ENCODE measurements at places on chromosomes 7 and 10. TPM values are rescaled to one million over a fixed set of nuclear protein-coding genes. Genes with fewer than 3 reads are reported as not detected.

GRCh38 chr10:14382022-14382421 lies 51.3 kb upstream of the FRMD4A start:
- H3K4me1 ChIP-seq = no peaks in the 10 kb centered on the region
- no peaks in the 10 kb centered on the region for H3K27me3 ChIP-seq
- no peak overlapping the region for H3K4me3 ChIP-seq
- H3K27ac ChIP-seq = no peak overlapping the region
- no peak for DNase-seq

- H3K4me3 ChIP-seq = no peak overlapping the region
- H3K27me3 ChIP-seq = no peaks in the 10 kb centered on the region
- no peak for DNase-seq
- H3K4me1 ChIP-seq = peaks cover 6% of the 10 kb centered on the region
- no peak overlapping the region for H3K27ac ChIP-seq
Observed at GRCh38 chr10:72234560-72235095, 18.6 kb upstream of the ASCC1 start.

DNA sequence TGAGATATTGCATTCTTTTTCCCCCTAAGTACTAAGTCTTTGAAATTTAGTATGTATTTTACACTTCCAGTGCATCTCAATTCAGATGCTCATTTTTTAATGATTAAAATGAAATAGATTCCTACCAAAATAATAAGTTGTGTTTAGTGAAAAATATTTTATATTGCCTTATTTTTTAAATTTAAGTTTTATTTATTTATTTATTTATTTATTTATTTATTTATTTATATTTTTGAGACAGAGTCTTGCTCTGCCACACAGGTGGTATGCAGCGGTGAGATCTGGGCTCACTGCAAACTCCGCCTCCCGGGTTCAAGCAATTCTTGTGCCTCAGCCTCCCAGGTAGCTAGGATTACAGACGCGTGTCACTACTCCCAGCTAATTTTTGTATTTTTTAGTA lies 95.5 kb downstream of the RPS24 start:
- no peak for DNase-seq
- no peak overlapping the region for H3K27ac ChIP-seq
- H3K4me3 ChIP-seq = no peak overlapping the region
- H3K36me3 ChIP-seq = no peaks in the 10 kb centered on the region

DNA sequence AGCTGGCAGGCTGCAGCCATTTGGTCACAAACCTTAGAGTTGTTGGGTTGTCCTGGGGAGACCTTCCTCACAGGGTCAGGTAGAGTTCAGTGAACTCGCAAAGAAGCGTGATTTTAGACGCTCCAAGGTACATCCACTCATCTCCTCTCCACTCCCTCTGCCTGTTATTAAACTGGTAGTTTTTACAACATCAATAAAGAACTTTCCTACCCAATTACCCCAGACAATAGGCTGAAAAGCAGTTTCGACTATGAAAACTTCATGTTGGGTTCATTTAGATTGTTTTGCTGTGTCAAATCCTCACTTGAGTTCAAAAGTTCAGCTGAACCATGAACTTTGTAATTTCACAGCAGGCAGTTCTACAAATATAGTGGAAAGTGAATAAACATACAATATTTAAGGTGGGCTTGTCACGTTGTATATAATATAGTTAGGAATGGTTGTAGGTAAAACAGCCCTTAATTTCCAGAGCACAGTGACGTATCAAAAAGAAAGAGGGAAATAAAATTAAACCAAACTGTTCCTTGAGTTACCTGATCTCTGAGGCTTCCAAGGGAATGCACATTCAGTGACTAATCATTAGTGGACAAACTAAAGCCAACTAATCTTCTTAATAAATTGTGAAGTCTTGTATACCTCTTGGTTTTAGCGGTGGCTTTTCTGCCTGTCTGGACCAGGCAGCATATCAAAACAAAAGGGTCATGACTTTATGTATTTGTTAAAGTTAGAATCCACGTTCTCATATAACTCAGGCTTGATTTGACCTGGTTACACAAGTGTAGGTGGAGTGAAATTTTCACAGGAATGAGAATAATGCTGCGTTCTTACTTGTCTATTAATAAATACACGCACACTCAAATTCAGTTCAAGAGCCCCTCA lies 100.5 kb downstream of the CYP26A1 start:
- H3K36me3 ChIP-seq = no peaks in the 10 kb centered on the region
- peaks cover 31% of the 10 kb centered on the region for H3K4me1 ChIP-seq
- no peaks in the 10 kb centered on the region for H3K27me3 ChIP-seq
- peak overlapping the region; percentile 73 for H3K27ac ChIP-seq

DNA sequence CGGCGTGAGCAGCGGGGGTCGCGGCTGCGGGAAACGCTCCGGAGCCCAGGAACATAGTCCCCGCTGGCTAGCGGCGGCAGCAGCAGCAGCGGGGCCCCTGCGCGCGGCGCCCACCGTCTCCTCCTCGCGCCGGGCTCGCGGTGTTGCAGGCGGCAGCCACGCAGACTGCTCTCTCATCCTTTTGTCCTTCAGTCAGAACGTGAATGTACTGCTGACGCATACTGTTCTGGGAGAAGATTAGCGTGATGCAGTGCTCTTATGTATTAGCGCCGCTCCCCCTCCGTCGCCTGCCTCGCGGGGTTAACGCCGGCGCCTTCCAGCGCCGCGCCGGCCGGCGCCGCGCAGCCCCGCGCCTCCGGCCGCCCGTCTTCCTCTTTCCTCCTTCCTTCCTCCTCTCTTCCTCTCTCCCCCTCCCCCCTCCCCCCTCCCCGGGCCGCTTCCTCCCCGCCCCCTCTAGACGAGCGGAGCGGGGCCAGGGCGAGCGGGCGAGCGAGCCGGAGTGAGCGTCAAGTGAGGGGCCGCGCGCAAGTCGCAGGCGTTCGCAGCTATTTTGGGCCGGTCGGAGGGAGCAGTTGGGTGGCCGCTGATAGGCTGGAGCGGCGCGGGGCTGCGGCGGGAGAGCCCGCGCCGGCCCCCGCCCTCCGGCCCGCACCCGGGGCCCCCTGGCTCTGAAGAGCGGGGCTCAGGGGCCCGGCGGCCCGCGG lies 816 bp upstream of the LRRC4 start:
- peaks cover 2% of the 10 kb centered on the region for H3K36me3 ChIP-seq
- no peak overlapping the region for H3K27ac ChIP-seq
- H3K4me3 ChIP-seq = no peak overlapping the region

GRCh38 chr7:19772841-19773760 lies at the start of gene TMEM196:
Gene TMEM196 (minus strand): TSS chr7:19773617. CDS start chr7:19772696, 921 bp downstream.
- DNase-seq = no peak
- no peaks in the 10 kb centered on the region for H3K36me3 ChIP-seq
- H3K27ac ChIP-seq = no peak within 1 kb of the TSS
- no peak within 1 kb of the TSS for H3K4me3 ChIP-seq
- H3K4me1 ChIP-seq = no peaks in the 10 kb centered on the region

DNA sequence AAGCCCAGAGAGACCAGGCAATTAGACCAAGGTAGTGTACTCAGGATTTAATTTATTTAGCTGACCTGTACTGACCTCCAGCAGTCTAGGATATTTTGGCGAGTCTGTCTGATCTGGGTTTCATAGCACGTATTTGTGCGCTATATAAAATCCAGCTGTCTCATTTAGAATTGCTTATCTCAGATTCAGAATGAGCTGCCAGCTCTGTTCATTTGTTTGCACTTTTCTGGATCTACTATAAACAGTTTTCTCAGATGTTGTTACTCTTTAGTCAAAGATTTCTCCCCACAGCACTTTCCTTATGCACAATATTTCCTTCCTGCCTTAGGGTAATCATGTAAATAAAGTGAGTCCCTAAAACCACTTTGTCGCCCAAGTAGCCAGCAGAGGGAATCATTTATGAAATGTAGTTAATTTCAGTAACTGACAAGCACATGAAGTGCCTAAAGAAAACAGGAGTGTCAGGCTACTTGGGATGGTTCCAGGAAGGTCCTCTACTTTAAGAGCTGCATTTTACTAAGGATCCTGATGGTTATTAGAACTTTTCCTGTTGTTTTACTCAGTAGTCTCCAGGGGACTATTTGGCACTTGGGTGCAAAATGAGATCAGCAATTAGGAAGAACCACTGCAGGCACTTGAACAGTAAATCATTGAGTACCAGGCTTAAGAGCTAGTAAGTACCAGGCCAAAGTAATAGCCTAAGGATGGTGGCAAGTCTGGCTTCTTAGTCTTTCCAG lies 226.4 kb downstream of the TWIST1 start:
- no peaks in the 10 kb centered on the region for H3K4me1 ChIP-seq
- no peak overlapping the region for H3K4me3 ChIP-seq
- H3K27ac ChIP-seq = no peak overlapping the region
- DNase-seq = no peak

- no peaks in the 10 kb centered on the region for H3K36me3 ChIP-seq
- H3K27ac ChIP-seq = no peak overlapping the region
- no peak overlapping the region for H3K4me3 ChIP-seq
- H3K4me1 ChIP-seq = peaks cover 2% of the 10 kb centered on the region
- H3K27me3 ChIP-seq = no peaks in the 10 kb centered on the region
Observed at GRCh38 chr7:115005251-115005650, 83.4 kb downstream of the MDFIC start.

- no peak overlapping the region for H3K27ac ChIP-seq
- H3K4me3 ChIP-seq = no peak overlapping the region
- H3K4me1 ChIP-seq = no peaks in the 10 kb centered on the region
- H3K36me3 ChIP-seq = no peaks in the 10 kb centered on the region
Observed at GRCh38 chr7:27094304-27095049, 1.3 kb downstream of the HOXA1 start.

FXYD4 gene
- not detected for total RNA-seq

DNA sequence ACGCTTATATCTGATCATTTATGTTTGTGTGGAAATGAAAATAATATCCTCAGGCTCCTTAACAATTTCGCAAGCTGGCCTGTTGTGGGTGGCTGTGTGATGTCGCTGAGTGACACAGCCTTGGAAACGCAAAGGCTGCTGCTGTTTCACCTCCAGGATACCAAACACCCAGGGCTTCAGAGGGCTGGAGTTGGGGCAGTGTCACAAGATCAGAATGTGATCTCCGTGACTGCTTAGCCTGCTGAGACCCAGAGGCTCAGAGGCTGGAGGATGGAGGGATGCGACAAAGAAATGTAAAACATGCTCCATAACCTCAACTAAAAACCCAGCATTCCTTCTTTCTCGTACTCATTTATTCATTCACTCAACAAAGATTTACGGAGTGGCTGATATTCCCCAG lies 37.2 kb upstream of the BMPER start:
- no peak overlapping the region for H3K4me3 ChIP-seq
- no peaks in the 10 kb centered on the region for H3K4me1 ChIP-seq
- no peak overlapping the region for H3K27ac ChIP-seq

- H3K27me3 ChIP-seq = no peaks in the 10 kb centered on the region
- no peak for DNase-seq
- peaks cover 74% of the 10 kb centered on the region for H3K4me1 ChIP-seq
- no peaks in the 10 kb centered on the region for H3K36me3 ChIP-seq
- no peak overlapping the region for H3K4me3 ChIP-seq
- peak overlapping the region; percentile 86 for H3K27ac ChIP-seq
Observed at GRCh38 chr7:134907639-134908038, 78.7 kb upstream of the AGBL3 start.

VAX1 gene
- not detected for total RNA-seq

- DNase-seq = no peak
- H3K36me3 ChIP-seq = no peaks in the 10 kb centered on the region
- H3K27me3 ChIP-seq = no peaks in the 10 kb centered on the region
- H3K27ac ChIP-seq = no peak overlapping the region
- no peak overlapping the region for H3K4me3 ChIP-seq
Observed at GRCh38 chr10:44297963-44298362, 86.9 kb downstream of the CXCL12 start.

DNA sequence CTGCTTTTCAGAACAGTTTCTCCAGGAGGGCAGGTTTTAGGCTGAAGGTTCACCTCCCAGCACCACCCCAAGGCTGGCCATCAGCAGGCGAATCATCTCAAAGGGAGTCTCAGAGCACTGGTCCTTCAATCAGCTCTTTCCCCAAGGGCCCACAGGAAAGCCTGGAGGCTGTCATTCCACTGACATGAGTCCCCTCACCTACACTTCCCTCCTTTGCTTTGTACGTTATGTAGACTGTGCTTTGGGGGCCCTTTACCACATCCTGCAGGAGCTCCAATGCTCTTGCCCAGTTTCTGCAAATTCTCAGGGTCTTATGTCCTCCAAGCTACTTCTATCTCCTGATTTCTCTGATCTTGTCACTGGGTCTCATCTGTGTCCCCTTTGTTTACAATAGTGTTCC lies 15.4 kb downstream of the WDFY4 start:
- H3K4me1 ChIP-seq = no peaks in the 10 kb centered on the region
- no peak overlapping the region for H3K27ac ChIP-seq
- DNase-seq = no peak
- H3K27me3 ChIP-seq = no peaks in the 10 kb centered on the region

TEX36 gene
- total RNA-seq = not detected

GRCh38 chr7:159097661-159098423 lies 46.8 kb downstream of the VIPR2 start:
- H3K36me3 ChIP-seq = no peaks in the 10 kb centered on the region
- no peaks in the 10 kb centered on the region for H3K27me3 ChIP-seq
- no peak for DNase-seq
- H3K27ac ChIP-seq = no peak overlapping the region

DNA sequence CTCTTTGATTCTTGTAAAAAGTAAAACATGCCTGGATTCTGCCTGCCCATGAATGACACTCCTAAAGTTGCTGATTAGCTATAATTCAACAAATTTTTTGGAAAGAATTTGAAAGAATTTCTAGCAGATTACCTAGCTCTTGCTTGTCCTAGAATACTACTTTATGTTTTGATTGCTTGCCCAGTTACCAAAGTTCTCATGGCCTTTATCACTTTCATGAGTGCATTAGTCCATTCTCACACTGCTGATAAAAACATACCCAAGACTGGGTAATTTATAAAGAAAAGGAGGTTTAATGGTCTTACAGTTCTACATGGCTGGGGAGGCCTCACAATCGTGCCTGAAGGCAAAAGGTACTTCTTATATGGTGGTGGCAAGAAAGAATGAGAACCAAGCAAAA lies 1137.3 kb downstream of the SORCS1 start:
- peak overlapping the region; percentile 7 for H3K27ac ChIP-seq
- no peaks in the 10 kb centered on the region for H3K27me3 ChIP-seq
- H3K4me1 ChIP-seq = peaks cover 2% of the 10 kb centered on the region
- DNase-seq = no peak
- H3K36me3 ChIP-seq = no peaks in the 10 kb centered on the region
- H3K4me3 ChIP-seq = no peak overlapping the region

GRCh38 chr10:29794776-29795611 lies 160.2 kb upstream of the SVIL start:
- no peak overlapping the region for H3K4me3 ChIP-seq
- no peaks in the 10 kb centered on the region for H3K4me1 ChIP-seq
- H3K36me3 ChIP-seq = no peaks in the 10 kb centered on the region
- H3K27me3 ChIP-seq = no peaks in the 10 kb centered on the region
- DNase-seq = no peak
- H3K27ac ChIP-seq = no peak overlapping the region

CUBN gene
- 0.51 TPM for total RNA-seq

GRCh38 chr7:12715372-12716133 lies 28.1 kb downstream of the ARL4A start:
- H3K27ac ChIP-seq = no peak overlapping the region
- H3K36me3 ChIP-seq = no peaks in the 10 kb centered on the region
- H3K4me1 ChIP-seq = no peaks in the 10 kb centered on the region
- no peaks in the 10 kb centered on the region for H3K27me3 ChIP-seq
- peak; percentile 42 for DNase-seq

GRCh38 chr10:120978589-120979252 lies 127.6 kb downstream of the WDR11 start:
- H3K27ac ChIP-seq = no peak overlapping the region
- H3K36me3 ChIP-seq = no peaks in the 10 kb centered on the region
- H3K27me3 ChIP-seq = peaks cover 5% of the 10 kb centered on the region
- H3K4me1 ChIP-seq = peaks cover 9% of the 10 kb centered on the region

PIP4K2A gene
- total RNA-seq = 9.6 TPM
